Nephron progenitor cell (in vitro differentiated cells): ENCODE measurements at places on chromosomes 16 and 17.

GRCh38 chr16:49048557-49048956, 233.1 kb downstream of the CBLN1 start:
- DNase-seq, result no peak

DNA sequence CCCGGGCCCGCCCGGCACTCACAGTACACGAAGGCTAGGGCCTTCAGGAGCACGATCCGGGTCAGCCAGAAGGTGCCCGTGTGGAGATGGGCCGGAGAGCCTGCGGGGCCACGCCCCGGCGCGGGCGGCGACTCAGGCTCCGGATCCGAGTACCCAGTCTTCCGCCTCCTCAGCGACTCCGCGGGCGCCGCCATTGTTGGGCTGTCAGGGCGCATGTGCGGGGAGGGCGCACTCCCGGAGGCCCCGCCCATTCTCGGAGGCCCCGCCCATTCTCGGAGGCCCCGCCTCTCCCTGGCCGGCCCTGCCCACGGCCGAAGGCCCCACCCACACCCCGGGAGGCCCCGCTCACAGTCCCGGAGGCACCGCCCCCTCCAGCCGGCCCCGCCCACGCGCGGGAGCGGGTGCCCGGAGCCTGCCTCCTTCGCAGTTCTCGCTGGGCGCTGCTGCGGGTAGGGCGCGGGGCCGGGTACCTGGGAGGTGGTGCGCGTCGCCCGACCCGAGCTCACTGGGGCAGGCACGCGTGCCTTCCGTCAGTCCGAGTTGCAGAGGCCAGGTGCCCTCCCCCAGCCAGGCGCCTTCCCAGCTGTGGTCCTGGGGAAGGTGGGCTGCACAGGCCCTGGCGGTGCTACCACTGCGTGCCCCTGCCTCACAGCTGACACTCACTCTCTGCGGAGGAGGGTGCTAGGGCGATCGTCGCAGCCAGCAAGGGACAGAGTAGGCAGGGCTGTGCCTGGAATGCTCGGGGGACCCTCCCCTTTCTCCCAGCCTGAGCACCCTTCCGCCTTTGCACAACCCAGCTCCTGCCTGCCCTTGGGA, at the start of gene LMF1:
LMF1 (minus strand) TSS at position 219 of the 816 bp plus-strand sequence; CDS start at position 215, 4 bp downstream.
- DNase-seq, result peak; percentile 99

DNA sequence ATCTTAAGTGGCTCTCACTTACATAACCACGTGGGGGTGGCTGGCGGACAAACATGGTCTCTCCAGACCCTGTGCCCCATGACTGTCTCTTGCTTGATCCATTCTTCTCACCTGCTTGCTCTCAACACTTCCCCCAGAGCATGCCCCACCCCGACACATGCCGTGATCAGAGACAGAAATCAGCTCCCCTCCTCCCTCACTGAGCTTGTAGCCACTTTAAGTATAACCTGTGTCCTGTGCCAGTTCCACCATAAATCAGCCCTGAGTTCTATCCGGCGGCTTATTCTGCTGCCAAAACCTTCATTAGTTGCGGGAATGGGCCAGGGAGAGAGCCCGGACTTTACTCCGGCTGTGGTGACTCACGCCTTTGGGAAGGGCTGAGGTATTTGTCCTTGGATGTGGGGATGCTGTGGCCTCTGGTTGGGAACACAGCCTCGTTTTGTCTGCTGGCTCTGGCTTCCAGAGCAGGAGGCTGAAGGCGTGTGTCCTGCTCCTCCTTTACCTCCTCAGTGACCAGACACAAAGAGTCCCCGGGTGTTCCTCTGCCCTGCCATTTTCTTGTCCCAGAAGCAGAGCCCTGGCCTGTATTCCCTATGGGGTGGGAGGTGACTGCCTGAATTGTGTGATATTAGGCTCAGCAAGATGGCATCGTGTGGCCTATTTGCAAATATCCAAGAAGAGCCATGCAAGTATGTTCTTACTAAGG, 21.1 kb downstream of the ANKRD40 start:
- no peak for DNase-seq

DNA sequence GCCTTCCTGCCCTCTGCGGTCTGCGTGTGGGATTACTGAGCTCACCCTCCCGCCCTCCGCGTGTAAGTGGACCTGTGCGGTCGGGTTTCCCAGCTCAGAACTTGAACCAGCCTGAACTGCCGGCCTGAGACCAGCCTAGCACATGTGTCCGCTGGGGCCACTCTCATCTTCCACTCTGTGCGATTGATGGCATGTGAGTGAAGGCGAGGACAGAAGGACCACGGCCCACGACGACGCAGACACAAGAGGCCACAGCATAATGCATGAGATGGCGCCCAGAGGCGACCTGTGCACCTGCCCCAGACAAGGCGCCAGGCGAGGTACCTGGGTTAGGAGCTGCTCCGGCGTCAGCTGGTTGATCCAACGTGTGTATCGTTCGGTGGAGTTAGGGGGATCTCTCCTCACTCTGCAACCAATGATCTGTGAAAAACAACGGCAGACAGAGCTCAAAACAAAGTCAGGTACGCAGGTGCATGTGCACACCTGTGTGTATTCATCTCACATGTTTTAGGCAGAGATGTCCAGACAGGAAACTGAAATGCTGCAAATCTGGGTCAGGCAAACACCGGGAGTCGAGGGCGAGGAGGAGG, 74.5 kb upstream of the METRNL start:
- no peak for DNase-seq

GRCh38 chr16:19831678-19832077, 53.0 kb downstream of the GPRC5B start:
- no peak for DNase-seq
